ENCODE measurements at places on chromosomes 3 and 15.

DNA sequence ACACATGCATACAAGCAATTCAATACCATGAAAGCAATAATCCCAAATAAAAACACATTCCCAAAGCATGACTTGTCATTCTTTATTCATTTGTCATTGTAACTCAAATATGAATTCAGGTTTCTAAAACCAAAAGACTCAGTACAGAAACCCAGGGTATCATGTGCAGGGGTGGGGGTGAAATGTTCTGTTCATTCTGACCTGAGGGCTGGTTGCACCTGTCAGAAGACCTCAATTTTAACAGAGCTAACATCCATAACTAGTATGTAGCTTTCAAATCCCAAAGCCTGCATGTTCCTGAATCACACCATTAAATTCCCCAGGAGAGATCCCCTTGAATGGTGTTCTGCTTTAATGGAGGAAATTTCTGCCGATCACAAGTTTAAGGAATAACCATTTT is 738.7 kb downstream of the MCTP2 start:
- DNase-seq, result peak; percentile 62

DNA sequence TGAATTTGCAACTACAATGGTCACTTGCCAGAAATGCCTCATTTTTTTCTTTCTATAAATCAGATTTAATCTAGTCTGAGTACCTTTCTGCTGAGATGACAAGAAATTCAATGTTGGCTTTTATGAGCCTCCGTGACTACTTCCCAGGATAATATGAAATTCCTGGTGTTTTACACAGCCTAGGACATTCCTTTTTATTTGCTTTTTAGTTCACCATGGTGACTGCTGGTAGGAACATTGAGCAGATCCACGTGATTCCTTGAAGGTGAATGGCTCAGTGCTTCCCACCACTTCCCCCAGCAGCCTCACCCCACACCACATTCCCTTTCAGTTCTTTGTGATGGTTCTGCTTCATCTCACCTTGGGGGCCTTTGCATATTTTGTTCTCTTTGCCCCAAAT is 4.3 kb upstream of the NPTN start:
- no peak for DNase-seq

DNA sequence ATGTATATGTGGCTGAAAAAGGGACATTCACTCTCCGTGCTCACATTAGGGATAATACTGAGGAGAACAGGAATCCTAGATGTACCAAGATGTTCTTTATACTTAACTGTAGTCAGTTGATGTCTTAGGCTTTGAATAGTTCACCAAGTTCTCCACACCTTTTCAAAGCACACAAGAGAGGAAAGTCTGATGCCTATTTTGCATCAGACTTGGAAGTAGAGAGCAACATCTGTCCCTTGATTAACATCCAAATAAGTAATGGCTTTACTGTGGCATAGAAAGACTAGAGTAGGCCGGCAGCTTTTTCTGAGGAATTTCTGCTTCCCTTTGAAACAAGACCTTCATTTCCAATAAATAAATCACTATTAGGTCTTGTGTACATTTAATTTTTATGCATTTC is 34.0 kb downstream of the PIGB start:
- DNase-seq, result no peak

DNA sequence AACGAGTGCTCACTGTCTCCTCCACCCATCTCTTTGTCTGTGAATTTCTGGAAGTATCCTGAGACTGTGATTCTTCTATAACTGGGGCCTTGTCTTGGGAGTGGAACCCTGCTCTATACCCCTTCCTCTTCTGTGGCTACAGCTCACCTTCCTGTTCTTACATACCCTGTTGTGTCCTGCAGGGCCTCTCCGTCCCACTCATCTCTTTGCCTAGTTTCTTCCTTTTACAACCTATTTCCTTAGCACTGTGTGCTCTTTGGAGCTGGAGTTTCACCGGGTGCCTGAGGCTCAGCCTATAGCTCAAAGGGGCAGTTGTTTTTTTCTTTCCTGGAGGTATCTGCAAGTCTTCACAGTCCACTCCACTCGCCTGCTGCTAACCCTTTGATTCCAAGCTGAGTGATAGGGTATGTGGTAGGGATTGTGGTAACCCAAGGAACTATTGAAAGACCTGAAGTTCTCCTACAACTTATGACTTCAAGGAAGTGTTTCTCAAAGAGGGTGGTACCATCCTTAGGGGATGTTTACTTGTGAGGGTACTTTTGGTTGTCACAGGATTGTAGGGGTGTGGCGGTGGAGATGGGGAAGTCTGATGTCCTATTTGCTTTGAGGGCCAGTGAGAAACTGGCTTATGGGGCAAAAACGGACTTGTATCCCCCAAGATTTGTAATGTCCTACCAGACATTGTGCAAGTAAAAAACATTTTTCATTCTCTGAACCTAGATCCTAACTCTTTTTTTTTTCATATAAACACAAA is 66.6 kb upstream of the ARL8B start:
- no peak for DNase-seq

DNA sequence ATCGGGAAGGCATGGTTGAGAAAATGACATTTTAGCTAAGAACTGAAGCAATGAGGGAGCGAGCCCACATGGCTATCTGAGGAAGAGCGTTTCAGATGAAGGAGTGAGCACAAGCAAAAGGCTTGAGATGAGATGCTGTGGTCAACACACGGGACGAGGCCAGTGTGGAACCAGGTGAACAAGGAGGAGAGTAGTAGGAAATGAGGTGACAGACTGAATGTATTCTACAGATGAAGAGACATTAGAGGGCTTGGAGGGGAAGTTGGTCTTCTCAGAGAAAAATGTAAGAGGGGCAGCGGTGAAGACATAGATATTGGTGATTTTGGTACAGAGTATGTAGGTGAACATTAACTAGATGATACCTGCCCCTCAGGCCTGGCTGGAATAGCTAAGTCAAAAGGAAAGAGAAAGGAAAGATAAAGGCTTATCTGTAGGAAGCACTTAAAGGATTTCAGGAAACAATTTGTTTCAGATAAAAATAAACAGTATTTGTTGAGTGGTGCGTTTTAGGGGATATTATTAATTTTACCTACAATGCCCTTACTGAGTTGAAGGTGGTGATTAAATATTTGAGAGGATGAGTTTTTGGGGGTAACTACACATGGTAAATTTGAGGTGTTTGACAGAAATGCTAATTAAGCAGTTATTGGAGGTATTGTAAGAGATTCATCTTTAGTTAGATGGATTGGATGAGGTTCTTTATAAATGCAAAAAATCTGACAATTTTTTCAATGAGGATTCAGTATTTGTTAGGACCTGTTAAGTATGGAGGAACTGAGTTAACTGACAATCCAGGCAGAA is 57.0 kb downstream of the SLTM start:
- no peak for DNase-seq

- DNase-seq, result no peak
Observed at GRCh38 chr3:55746808-55747413, 259.8 kb upstream of the WNT5A start.

DNA sequence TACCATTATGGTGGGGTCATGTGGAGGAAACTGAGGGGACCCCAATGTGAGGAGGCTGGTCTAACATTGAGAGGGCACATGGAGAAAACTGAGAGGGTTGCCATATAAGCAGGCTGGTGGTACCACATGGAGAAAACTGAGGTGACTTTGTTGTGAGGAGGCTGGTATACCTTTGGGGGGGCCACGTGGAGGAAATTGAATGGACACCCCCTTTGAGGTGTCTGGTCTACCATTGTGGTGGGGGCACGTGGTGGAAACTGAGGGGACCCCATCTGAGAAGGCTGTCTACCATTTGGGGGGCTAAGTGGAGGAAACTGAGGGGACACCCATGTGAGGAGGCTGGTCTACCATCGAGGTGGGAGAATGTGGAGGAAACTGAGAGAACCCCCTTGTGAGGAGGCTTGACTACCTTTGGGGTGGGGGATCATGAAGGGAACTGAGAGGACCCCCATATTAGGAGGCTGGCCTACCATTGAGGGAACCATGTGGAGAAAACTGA is 163.8 kb downstream of the FBLN2 start:
- no peak for DNase-seq

DNA sequence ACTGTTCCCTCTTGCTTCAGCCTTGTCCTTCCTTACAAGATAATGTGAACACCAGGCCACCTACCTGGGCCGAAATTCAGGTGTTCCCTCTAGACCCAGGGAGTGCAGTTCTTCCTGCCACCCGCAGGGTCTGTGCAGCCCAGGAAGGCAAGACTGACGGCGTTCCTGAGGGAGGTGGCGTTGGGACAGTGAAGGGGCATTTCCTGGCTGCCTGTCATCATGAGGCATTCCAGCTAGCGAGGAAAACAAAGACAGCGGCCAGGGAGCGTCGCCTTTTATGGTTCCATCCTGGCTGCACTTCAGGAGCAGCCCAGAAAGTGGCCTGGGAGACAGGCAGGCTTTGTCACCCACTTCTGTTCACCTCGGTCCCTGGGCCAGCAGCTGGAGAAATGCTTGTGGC is 84.8 kb upstream of the WNT5A start:
- peak; percentile 29 for DNase-seq

DNA sequence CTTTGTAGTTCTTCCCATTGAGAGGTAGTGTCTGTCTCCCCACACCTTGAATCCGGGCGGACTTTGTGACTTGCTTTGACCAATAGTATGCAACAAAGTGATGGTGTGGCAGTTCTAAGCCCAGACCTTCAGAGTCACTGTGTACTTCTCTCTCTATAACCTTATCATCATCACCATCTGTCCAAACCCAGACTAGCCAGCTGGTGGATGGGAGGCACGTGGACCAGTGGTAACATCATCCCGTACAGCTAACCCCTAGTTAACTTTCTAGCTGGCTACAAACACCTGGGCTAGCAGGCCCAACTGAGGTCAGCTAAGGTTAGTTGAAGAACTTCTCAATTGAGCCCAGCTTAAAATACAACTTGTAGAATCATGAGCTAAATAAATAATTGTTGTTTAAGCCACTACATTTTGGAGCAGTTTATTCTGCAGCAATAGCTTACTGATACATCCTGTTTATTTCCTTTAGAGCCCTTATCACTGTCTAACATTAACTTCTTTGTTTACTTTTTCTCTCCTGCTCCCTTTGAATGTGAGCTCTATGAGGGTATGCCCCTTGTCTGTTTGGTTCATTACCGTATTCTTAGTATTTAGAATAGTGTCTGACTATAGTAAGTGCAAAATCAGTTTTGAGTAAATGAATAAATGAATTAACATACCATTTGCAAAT is 11.5 kb upstream of the CCR9 start:
- DNase-seq, result no peak

DNA sequence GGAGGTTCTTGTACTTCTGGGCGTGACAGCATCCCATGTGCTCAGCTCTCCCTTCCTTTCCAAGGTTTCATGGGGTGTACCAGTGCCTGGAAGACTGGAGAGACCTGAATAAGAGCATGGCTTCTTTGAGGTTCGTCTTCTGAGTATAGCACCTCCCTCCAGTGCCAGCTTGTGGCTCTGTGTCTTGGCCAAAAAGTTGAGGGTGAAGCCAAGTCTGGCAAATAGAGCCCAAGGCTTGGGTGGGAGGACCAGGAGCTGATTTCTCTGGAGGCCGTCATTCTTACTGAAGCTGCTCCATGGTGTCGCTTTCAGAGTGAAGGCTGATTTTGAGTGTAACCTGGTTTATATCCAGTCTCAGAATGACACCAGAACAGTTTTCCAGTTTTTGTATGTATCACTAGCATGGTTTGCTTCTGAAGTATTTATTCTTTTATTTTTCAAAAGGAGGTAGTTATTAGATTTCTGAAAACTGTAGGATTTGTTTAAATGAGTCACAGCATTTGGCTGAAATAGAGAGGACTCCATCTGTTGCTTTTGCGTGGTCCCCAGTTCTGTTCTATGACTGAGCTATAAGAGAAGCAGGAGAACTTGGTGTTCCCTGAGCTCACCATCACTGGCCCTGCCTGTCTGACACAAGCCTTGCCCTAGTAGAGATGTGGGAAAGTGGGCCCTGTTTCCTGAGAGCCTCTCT is 47.2 kb downstream of the BSN start:
- no peak for DNase-seq

GRCh38 chr3:195154793-195155535 is 116.0 kb downstream of the XXYLT1 start:
- DNase-seq, result peak; percentile 87
